ENCODE measurements at places on chromosomes 3 and 15. TPM values are rescaled to one million over a fixed set of nuclear protein-coding genes. Genes with fewer than 3 reads are reported as not detected.

- DNase-seq: no peak
These were observed 56.8 kb downstream of the GASK1A start for GRCh38 chr3:43035801-43036365.

GRCh38 chr3:128376516-128376915 lies 90.2 kb downstream of the DNAJB8 start:
- no peak for DNase-seq

DNA sequence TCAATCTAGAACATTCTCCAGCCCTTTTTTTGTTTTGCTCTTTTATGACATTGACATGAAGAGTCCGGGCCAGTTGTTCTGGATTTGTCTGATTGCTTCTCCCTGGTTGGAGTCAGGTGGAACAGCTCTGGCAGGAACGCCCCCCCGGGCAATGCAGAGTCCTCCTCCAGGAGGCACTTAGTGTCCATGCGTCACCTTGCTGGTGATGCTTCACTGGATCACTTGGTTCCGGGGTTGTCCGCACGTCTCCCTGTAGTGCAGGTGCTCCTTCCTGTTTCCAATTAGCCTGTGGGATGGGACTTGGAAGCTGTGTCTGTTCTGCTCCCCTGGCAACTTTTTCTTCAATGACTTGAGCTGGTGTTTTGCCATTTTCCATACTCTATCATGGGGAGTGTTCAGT lies 9.8 kb downstream of the CSK start:
- DNase-seq: no peak

SUCNR1 gene
- total RNA-seq: 2.1 TPM

PTX3 gene
- 12.5 TPM for total RNA-seq

Measured in renal cortical epithelial cell (primary cell).